ENCODE measurements at places on chromosomes 7 and 10.

GRCh38 chr10:60172363-60172990, 217.2 kb downstream of the ANK3 start:
- no peaks in the 10 kb centered on the region for H3K36me3 ChIP-seq
- no peaks in the 10 kb centered on the region for H3K27me3 ChIP-seq
- DNase-seq, result no peak
- H3K27ac ChIP-seq, result no peak overlapping the region
- no peaks in the 10 kb centered on the region for H3K4me1 ChIP-seq
- H3K4me3 ChIP-seq, result no peak overlapping the region

DNA sequence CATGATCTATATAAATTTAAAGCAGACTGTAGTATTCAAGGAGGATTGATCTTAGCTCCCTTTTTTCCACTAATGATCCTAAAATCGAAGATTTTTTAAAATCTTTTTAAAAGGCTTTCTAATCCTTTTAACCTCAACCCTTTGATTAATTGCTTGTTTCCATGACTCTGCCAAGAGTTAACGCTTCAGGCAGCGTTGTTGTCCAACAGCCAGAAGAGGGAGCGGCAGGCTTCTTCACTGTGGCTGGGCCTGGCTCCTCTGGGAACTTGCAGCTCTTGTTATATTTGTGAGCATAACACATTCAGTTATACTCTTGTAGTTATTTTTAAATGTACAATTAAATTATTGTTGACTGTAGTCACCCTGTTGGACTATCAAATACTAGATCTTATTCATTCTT, 26.3 kb downstream of the CRCP start:
- peaks cover 47% of the 10 kb centered on the region for H3K36me3 ChIP-seq
- no peak overlapping the region for H3K4me3 ChIP-seq
- H3K27ac ChIP-seq, result no peak overlapping the region
- no peaks in the 10 kb centered on the region for H3K27me3 ChIP-seq
- peak; percentile 60 for DNase-seq

GRCh38 chr7:44291066-44291732, 34.2 kb downstream of the CAMK2B start:
- DNase-seq, result peak; percentile 10
- peak overlapping the region; percentile 64 for H3K27ac ChIP-seq
- no peak overlapping the region for H3K4me3 ChIP-seq
- no peaks in the 10 kb centered on the region for H3K36me3 ChIP-seq

DNA sequence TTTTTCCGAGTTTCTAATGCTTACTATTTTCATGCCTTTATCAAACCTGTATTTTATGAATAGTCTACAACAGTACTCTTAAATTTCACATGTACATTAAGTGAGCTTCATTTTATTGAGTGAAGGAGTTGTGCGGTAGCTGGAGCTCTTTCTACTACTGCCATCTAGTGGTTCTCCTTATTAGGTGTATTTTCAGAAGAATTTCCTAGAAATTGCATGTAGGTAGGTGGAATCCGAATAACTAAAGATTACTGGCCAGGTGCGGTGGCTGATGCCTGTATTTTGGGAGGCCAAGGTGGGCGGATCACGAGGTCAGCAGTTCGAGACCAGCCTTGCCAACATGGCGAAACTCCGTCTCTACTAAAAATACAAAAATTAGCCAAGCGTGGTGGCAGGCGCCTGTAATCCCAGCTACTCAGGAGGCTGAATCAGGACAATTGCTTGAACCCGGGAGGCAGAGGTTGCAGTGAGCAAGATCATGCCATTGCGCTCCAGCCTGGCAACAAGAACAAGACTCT, 38.3 kb downstream of the LRRC72 start:
- no peaks in the 10 kb centered on the region for H3K4me1 ChIP-seq
- no peaks in the 10 kb centered on the region for H3K27me3 ChIP-seq
- H3K4me3 ChIP-seq, result no peak overlapping the region
- H3K27ac ChIP-seq, result no peak overlapping the region
- DNase-seq, result no peak

- no peaks in the 10 kb centered on the region for H3K36me3 ChIP-seq
- H3K27ac ChIP-seq, result no peak overlapping the region
- no peaks in the 10 kb centered on the region for H3K4me1 ChIP-seq
- no peaks in the 10 kb centered on the region for H3K27me3 ChIP-seq
- DNase-seq, result no peak
Measured at GRCh38 chr10:90571481-90572258, 286.2 kb downstream of the HTR7 start.

DNA sequence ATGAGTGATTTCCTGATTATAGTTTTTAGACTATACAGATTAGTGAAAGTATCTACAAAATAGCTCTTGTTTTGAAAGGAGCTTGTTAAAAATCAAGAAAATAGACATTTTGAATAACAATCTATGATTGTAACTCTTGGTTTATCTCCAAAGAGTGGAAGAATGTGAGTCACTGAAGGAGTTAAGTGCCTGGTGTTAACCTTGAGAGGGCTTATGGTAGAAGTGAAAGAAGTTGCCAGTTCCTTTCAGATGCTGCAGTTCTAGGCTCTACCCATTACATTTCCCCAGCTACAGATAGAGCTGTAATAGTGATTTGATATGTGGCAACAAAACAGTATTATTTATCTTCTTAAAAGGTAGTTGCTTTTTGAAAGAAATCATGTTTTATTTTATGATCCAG, 12.7 kb downstream of the NRBF2 start:
- no peak overlapping the region for H3K4me3 ChIP-seq
- peaks cover 8% of the 10 kb centered on the region for H3K4me1 ChIP-seq
- no peaks in the 10 kb centered on the region for H3K27me3 ChIP-seq
- H3K36me3 ChIP-seq, result no peaks in the 10 kb centered on the region

DNA sequence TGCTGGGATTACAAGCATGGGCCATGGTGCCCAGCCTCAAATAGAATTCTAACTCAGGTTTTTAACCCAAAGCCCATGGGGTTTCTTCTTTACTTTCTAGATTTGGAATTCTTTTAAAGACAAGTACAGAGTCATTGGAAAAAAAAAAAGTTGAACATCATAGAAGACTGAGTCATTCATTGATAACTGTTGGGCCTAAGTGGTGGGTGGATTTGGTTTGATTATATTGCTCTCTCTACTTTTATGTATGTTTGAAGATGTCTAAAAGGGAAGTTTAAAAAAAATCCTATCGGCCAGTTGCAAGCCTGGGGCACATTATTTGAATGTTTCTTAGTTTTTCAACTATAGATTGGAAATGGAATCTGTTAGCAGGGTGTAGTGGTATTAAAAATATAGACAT, 49.7 kb downstream of the INPP5F start:
- H3K27ac ChIP-seq, result no peak overlapping the region
- peaks cover 4% of the 10 kb centered on the region for H3K36me3 ChIP-seq
- H3K4me3 ChIP-seq, result no peak overlapping the region
- H3K4me1 ChIP-seq, result no peaks in the 10 kb centered on the region
- H3K27me3 ChIP-seq, result no peaks in the 10 kb centered on the region
- DNase-seq, result no peak

DNA sequence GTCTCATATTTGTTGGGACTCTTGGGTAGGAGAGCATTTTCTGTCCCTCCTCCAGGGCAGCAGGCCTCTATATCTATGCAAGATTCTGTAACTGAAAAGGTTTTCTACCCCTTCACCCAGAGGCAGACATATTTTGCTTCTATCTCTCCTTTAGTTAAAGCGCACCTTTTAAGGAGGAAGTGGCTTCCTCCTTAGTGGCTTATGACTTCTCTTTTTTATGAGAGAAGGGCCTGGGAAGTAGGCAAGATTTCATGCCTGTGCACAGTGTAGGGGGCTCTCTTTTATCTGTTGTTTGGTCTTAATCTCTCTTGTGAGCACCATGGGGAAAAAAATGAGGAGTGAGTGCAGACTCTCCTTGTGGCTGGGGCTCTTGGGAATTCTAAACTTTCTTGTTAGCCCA, 122.1 kb downstream of the LRMDA start:
- no peaks in the 10 kb centered on the region for H3K4me1 ChIP-seq
- H3K27me3 ChIP-seq, result no peaks in the 10 kb centered on the region
- no peak for DNase-seq
- no peak overlapping the region for H3K4me3 ChIP-seq
- no peak overlapping the region for H3K27ac ChIP-seq

GRCh38 chr7:159027789-159028507, 116.7 kb downstream of the VIPR2 start:
- H3K4me3 ChIP-seq, result no peak overlapping the region
- DNase-seq, result peak; percentile 3
- H3K27ac ChIP-seq, result no peak overlapping the region
- H3K36me3 ChIP-seq, result no peaks in the 10 kb centered on the region
- H3K27me3 ChIP-seq, result no peaks in the 10 kb centered on the region

GRCh38 chr7:101094791-101095375, 9.6 kb downstream of the TRIM56 start:
- no peak overlapping the region for H3K27ac ChIP-seq
- no peaks in the 10 kb centered on the region for H3K36me3 ChIP-seq
- no peaks in the 10 kb centered on the region for H3K4me1 ChIP-seq
- peak; percentile 47 for DNase-seq

DNA sequence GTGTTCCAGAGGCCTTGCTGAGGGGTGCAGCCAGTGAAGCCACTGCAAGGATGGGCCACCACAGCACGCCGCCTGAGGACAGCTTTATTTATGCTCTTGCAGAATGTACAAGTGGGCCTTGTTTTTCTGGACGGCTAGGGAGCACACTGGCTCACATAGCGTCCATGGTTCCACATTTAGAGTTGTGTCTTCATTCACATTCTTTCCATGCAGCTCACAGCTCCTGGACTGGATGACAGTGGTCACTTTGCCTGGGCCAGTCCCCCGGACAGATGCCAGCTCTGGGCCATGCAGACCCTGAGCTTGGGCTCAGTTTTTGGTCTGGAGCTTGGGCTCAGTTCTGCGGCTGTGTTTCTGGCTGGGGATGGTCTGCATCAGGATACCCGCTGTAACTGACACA, 2.6 kb upstream of the C10orf71 start:
- no peak overlapping the region for H3K27ac ChIP-seq
- no peak for DNase-seq
- H3K4me1 ChIP-seq, result no peaks in the 10 kb centered on the region

DNA sequence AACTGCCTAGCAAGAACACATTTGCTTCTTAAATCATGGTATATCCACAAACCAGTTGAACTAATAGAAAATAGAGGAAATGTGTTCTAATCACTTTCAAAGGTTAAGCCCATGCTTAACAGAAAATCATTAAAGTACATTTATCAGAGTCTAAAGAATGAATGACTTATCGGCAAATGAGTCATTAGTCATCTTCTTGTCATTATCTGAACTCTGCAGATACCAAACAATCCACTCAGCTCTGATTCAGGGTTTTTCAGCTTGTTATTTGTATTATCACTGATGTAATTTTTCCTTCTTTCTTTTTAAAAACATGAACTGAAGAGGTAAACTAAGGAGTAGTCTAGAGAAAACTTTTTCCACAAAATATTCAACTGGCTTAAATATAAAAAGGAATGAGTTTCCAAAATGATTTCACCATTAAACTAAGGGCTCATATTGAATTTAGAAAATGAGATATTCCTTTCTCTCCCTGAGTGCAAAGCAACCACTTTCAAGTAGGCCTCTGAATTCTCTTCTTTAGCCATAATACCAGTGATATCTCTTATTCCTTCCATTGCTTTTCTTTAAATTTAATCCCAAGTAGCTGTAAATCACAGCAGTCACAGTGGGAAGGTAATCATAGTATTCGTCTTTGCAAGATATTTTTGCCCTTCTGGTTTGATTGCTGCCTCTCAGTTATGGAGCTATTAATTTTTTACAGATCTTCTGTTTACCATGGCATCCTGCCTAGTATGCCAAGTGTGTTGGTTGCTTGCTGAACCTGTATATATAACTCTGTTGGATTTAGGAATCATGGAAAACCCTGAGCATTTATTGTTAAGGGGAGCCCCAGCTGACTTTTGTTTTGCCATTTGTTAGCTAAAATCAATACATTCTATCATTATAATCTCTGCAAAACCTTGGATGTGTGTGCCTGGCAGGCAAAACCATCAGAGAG, 125.1 kb downstream of the THSD7A start:
- no peak for DNase-seq
- no peaks in the 10 kb centered on the region for H3K27me3 ChIP-seq
- no peak overlapping the region for H3K4me3 ChIP-seq
- H3K4me1 ChIP-seq, result no peaks in the 10 kb centered on the region
- no peak overlapping the region for H3K27ac ChIP-seq

DNA sequence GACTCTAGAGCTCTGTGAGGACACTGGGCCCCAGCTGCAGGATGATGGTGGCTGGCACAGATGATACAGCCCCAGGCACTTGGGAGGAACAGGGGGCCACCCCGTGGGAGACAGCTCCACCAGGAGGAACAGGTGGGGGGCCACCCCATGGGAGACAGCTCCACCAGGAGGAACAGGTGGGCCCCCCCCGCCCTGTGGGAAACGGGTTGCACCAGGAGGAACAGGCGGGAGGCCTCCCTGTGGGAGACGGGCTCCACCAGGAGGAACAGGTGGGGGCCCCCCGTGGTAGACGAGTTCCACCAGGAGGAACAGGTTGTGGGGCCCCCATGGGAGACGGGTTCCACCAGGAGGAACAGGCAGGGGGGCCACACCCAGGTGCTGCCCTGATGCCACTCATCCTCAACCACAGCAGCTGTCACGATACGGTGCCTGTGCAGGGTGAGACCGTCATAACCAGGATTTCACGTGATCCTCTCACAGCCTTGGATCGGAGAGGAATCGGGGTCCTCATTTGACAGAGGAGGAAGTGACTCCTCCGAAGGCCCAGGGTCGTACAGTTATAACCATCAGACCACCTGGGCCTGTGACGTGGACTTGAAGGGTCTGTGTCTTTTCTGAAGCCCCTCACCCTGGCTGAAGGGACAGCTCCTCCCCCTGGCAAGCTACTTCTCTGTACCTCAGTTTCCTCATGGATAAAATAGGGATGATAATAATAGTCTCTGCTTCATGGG, 49.2 kb upstream of the NANOS1 start:
- H3K4me3 ChIP-seq, result no peak overlapping the region
- no peaks in the 10 kb centered on the region for H3K36me3 ChIP-seq
- no peaks in the 10 kb centered on the region for H3K27me3 ChIP-seq
- no peak overlapping the region for H3K27ac ChIP-seq
- H3K4me1 ChIP-seq, result no peaks in the 10 kb centered on the region

- H3K4me3 ChIP-seq, result no peak overlapping the region
- DNase-seq, result no peak
- H3K27me3 ChIP-seq, result no peaks in the 10 kb centered on the region
- no peak overlapping the region for H3K27ac ChIP-seq
- no peaks in the 10 kb centered on the region for H3K36me3 ChIP-seq
Measured at GRCh38 chr10:94405406-94405805, 3.1 kb downstream of the TBC1D12 start.

- H3K36me3 ChIP-seq, result no peaks in the 10 kb centered on the region
- DNase-seq, result no peak
- no peak overlapping the region for H3K27ac ChIP-seq
- H3K27me3 ChIP-seq, result no peaks in the 10 kb centered on the region
- H3K4me3 ChIP-seq, result no peak overlapping the region
Measured at GRCh38 chr7:68684996-68685395, 913.3 kb upstream of the AUTS2 start.

DNA sequence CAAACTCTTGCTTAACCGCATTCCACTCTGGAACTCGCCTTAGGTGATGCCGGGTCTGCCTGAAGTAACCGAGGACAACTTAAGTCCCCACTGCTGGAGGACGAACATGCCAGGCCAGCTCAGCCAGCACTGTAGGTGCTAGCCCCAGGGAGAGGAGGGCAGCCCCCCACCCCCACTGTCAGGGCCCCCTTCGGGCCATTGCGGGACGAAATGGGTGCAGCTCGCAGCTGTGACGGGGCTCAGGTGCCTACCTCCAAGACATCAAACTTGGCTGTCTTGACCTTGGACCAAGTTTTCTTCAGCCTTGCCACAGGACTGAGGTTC, 60.4 kb downstream of the CSGALNACT2 start:
- H3K27me3 ChIP-seq, result no peaks in the 10 kb centered on the region
- H3K4me1 ChIP-seq, result peaks cover 20% of the 10 kb centered on the region
- no peak for DNase-seq
- peaks cover 66% of the 10 kb centered on the region for H3K36me3 ChIP-seq

- H3K27me3 ChIP-seq, result no peaks in the 10 kb centered on the region
- no peaks in the 10 kb centered on the region for H3K4me1 ChIP-seq
- H3K36me3 ChIP-seq, result no peaks in the 10 kb centered on the region
- H3K4me3 ChIP-seq, result no peak overlapping the region
Measured at GRCh38 chr10:34506786-34507185, 308.3 kb downstream of the PARD3 start.
